Retinal pigment epithelial cell (primary cell): ENCODE measurements at places on chromosomes 12 and 14.

DNA sequence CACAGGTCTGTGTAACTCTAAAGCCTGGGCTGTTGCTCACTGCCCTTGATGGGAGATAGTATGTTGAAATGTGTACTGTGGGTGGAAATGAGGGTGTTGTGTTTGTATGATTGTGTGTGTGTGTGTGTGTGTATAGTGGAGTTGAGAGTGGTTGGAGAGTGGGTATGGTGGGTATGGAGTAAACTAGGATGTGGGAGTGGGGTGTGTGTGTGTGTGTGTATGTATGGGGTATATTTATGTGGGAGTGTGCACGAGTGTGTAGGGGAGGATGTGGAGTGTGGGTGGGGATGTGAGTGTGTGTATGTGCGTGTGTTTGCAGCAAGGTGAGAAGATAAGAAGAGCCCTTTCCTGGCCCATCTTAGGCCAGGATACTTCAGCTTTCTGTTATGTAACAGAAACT is 22.3 kb downstream of the RPH3A start:
- no peak for DNase-seq

- DNase-seq: no peak
Observed at GRCh38 chr12:49366096-49366651, 1.1 kb upstream of the SPATS2 start.

DNA sequence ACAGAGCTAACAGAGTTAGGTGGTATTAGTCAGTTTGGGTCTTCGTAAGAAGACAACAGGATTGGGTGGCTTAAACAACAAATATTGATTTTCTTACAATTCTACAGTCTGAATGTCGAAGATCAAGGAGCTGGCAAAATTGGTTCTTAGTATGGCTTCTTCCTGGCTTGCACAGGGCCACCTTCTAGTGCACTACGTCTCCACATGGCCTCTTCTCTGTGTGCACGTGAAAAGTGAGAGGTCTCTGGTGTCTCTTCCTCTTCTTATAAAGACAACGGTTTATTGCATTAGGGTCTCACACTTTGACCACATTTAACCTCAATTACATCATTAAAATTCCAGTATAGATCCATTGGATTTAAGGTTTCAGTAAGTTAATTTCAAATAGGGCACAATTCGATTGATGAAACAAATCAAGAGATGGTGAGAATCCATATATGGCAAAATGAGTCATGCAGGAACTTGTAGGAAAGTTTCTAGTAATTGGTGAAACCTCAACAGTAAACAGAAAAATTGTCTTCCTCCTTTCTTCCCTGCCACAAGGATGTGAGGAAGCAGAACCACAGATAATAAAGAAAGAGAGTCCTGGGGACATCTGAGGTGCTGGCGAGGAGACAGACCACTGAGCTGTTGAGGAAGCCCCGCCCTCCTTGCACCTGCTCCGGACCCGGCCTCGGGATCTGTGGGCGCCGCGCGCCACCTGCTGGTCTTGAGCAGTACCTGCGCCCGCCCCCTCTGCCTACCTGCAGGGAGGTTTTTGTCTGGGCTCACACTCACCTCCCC is 846.7 kb downstream of the TMEM121 start:
- no peak for DNase-seq

DNA sequence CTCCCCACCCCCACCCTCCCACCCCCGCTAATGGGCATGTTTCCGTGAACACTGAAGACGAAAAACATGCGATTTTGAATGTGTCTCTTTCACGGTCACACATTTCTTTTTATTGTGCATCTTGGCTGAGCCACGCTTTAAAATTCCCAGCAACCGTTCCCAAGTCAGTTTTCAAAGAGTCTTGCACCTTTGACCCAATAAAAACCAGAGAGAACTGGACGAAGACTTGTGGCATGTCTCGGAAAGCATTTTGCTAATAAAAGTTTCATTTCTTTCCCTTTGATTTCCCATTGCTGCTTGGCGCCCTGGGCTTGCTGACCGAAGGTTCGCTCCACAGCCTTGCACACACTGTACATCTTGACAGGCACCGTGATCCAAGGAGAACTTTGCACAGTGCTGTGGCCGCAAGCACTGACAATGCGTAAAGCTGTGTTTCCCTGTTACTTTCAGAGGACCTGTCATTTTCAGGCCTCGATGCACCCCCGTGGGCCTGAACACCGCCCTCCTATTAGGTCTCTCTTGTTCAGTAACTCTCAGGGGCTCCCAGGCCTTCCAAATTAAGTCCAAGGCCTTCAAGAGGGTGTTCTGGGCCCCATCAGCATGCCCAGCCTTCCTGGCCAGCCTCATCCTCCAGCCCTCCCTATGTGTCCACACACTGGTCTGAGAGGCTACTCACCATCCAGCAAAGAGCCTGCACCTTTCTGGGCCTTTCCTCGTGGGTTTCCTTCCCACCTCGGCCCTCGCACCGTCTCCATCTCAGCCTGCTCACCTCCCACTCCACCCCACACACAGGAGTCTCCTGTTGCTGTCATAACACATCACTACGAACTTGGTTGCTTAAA is 63.4 kb upstream of the DIO3 start:
- DNase-seq: no peak

- no peak for DNase-seq
Observed at GRCh38 chr12:17148706-17149105, 542.7 kb upstream of the LMO3 start.

GRCh38 chr12:111529424-111530368 is 69.4 kb downstream of the ATXN2 start:
- DNase-seq: no peak

- no peak for DNase-seq
Observed at GRCh38 chr12:2973566-2973965, 14.4 kb downstream of the TEAD4 start.

DNA sequence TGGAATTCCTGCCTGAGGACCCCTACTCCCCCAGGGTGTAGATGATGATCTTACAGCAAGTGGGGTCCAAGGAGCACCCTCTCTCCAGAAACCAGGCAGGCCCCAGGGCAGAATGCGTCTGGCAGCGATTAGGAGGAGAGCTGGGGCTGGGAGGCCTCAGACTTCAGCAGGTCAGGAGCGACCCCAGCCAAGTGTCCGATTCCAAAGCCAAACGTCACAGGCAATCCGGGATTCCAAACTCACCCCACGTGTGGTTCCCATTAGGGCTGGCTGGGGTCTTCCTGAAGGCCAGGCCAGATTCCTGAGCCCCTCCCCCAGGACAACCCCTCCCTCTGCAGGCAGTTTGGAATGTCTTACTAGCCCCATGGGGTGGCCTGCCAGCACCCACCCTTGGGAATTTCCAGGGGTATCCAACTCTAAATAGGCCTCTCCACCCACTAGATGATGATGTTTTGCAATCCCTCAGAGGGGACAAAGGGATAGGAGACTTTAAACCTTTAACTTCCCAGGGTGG is 17.3 kb upstream of the FIGNL2 start:
- DNase-seq: no peak

GRCh38 chr14:102883089-102883541 is 39.3 kb upstream of the AMN start:
- no peak for DNase-seq

DNA sequence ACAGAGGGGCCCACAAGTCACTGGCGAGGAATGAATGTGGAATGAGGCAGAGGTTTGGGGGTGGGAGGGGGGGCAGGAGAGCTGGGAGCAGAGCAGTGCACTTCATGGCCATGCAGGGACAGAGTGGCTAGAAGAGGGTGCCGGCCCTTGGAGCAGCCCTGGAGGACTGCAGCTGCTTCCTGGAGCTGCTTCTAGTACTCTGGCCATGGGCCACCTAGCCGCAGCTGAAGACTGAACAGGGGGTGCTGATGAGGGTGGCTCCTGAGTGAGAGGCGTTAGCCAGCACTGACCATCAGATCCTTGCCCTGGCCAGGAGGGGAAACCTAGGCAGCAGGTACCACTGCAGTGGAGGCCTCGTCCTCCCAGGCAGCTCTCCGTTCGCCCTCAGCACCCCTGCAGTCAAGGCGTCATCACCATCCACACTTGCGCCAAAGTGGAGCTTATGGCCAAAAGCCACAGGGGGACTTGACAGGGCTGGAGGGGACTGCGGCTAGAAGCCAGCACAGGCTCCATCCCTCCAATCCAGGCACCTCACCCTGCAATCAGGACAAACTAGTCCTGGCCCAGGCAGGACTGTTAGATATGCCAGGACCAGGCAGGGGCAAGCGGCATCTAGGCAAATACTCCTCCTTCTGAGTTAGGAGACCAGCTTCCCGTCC is 16.4 kb downstream of the OTUB2 start:
- no peak for DNase-seq

GRCh38 chr12:91058786-91059185 is 962 bp upstream of the KERA start:
- DNase-seq: peak; percentile 27

DNA sequence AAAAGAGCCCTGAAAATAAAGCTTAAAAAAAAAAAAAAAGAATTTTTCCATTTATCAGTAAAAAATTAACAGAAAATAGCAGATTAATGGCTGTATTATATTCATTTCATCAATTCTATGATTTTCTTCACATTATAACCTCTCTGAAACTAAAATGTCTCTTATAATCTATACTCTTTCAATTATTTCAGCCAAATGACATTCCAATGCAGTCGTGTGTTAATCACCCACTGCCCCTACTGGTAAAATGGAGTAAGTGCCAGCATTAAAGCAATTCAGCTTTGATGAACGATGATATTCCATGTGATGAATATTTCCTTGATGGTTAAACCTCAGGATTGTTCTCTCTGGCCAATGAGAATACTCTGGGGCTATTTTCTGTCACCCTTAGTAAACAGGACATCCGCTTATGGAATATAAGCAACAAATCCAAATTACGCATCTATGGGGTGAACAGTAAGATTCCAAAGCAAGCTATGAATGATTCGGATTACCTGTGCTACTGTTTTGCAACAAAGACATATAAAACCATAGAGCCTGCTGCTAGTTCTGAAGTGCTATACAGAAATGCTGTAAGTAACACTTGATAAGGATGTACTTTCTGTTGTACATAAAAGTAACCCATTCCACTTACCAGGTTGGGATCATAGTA is 20.3 kb upstream of the SYCP3 start:
- peak; percentile 11 for DNase-seq

DNA sequence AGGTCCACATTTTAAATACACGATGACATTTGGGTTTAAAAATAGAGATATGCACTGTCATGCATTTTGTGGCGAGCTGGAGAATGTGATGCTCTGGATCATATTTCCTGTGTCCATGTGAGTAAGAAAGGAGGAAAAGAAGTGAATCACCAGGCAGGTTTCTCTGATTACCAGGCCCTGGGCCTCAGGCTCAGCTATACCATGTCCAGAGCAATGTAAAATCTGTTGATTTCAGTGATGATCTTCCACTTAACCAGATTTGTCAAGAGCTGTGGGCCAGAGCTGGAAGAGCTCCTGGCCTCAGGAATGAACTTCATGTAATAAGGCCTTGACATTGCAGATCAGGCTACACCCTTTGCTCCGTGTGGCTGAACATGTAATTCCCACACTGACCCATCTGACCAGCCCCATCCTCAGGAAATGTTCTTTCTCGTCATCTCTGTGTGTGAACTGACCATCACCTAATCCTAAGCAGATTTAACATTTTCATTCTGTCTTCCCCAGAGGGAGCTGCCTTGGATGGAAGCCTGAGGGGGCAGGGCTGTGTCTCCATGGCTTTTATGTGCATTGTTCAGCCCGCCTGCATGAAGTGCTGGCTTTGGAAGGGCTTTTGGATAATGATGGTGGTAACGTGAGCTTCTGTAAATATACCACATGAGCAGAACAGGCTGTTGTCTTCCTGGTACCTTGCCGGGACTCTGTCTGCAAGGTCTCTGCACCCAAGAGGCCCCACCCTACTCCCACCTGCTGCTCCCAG is 54.5 kb downstream of the CRACR2A start:
- DNase-seq: no peak

- no peak for DNase-seq
Observed at GRCh38 chr14:69696204-69696527, 70.8 kb upstream of the SRSF5 start.

DNA sequence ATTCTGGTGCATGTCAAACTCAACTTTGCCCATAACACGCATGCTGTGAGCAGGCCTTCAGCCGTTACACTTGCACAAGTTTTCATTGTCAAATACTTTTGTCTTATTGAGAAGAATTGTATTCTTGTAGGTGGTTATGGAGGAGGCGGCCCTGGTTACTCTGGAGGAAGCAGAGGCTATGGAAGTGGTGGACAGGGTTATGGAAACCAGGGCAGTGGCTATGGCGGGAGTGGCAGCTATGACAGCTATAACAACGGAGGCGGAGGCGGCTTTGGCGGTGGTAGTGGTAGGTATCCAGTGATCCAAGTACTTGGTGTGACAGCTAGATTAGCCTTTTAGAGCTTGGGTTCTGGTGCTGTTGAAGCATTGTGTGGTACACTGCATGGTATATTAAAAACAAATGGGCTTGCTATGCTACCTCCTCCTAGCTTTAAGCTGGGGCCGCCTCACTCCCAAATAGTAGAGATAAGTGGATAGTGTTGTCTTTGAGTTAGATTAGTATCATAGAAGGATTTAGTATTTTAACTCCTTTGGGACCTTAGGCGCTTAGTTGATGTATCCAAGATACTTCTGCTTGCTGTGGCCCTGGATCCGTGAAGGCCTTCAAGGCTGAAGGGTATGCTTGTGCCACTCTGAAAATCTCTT is 2.5 kb downstream of the HNRNPA1 start:
- no peak for DNase-seq

DNA sequence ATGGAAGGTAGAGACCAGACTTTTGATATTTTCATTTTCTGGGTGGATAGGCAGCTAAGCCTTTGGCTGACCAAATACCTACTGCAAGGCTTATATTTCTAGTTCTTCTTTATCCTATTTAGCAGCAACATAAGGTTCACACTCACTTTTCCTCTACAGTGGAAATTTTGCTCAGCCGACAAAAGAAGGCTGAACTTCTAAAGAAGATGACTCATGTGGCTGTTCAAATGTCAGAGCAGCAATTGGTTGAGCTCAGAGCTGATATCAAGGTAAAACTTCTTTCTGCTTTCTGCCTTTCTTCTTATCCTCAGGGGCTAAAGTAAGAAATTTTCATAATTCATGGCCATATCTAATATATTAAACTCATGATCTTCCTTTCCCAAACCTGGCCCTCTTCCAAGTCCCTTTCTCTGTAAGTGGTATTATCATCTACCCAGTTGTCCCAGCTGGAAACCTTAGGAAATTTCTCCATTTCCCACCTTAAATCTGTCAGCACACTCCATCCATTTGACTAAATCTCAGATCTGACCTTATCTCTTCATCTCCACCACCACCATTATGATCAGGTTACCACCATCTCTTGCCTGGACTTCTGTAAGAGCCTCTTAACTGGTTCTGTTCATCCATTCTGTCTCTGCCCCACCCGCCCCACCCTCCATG is 19.8 kb upstream of the KCNH3 start:
- peak; percentile 32 for DNase-seq

DNA sequence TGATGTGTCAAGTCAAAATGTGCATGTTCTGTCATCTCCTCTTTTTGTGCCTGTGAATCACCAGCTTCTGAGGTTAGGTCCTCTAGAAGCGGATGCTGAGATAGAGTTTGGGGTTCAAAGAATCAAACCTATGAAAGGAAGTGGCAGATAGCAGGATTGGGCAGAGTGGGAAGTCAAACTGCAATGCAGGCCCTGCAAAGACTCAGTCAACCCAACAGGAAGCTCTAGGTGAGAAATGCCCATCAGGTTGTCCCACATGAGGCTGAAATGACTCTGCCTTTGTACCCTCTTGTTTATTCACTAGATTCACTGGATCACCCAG is 4.5 kb upstream of the MIA2 start:
- no peak for DNase-seq

- DNase-seq: no peak
Observed at GRCh38 chr12:5210179-5210922, 166.7 kb downstream of the KCNA5 start.

- no peak for DNase-seq
Observed at GRCh38 chr12:38508246-38508645, 191.7 kb downstream of the ALG10B start.

- peak; percentile 86 for DNase-seq
Observed at GRCh38 chr12:91274916-91275315, 92.3 kb upstream of the DCN start.

- DNase-seq: no peak
Observed at GRCh38 chr12:98678236-98678945, 33.3 kb downstream of the APAF1 start.
